NCI-H446 (cell line): ENCODE measurements at places on chromosomes 2 and 18.

DNA sequence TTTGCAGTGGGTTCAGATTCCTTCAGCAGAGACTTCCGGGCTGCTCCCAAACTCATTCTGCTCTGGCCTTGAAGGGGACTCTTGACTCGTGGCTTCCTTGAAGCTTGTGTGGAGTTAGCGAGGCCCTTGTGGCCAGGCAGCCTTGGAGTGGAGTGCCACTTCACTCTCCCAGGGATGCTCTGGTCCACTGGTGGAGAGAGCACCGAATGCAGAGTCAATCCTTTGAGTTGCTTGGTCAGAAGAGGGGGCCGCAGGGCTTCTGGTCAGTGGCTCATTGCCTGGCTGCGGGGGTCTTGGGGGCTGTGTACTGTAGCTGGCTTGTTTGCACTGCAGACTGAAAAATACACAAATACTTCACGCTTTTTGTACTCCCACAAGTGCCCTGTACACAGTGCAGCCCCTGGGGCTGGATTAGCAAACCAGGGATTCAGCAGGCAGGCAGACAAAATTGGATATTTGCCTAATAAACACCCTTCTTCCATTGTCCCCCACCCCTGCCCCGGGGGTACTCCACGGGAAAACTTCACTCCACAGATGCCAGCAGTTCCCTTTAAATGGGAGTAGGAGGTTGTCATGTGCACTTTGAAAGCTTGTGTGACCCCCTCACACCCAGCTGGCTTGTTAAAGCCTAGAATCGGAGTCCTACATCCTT, 3.2 kb downstream of the GLI2 start:
- no peak for DNase-seq

- DNase-seq = no peak
These were observed 297.6 kb upstream of the SKOR2 start for GRCh38 chr18:47549021-47549540.

GRCh38 chr2:85237849-85238565, 89.8 kb downstream of the TGOLN2 start:
- DNase-seq = no peak

- no peak for DNase-seq
These were observed 16.2 kb downstream of the ATOH8 start for GRCh38 chr2:85769983-85770362.

DNA sequence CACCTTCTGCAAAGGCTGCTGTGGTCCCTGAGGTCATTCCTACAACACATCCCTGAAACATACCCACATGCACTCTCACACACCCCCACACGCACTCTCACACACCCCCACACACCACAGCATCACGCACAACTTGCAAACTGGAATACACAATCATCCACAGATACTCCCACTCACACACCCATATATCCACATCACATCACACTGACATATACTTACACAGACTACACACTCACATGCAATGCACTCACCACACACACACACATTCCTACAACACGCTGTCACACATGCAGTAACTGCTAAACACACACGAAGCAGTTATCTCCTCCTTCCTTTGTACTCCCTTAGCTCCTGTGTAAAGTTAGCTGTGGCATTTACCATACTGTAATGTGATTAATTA, 57.1 kb upstream of the PKDCC start:
- DNase-seq = no peak

- DNase-seq = no peak
These were observed 113.4 kb downstream of the AP1S3 start for GRCh38 chr2:223723954-223724411.

DNA sequence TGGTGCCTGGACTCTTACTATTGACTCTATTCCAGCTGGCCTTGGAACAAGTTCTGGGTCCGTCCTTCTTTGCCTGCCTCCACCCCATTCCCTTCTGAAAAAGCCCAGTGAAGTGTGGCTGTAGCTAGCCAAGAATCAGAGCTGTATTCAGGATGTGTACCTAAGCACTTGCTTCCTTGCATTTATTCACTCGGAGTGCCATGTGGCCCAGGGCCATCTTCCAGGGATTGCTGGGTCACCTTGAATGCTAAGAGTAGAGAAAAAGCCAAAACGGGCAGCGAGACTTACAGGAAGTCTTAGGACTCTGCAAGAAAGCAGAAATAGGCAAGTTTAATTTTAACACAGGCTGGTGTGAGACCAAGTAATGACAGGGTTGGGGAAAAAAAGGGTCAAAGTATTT, 4.1 kb downstream of the ITGA6 start:
- no peak for DNase-seq

- no peak for DNase-seq
These were observed 51.0 kb upstream of the TTC39C start for GRCh38 chr18:23963443-23964165.

GRCh38 chr18:45557779-45558178, 57.5 kb upstream of the SLC14A2 start:
- no peak for DNase-seq

- no peak for DNase-seq
These were observed 29.8 kb upstream of the MYO3B start for GRCh38 chr2:170148161-170148560.

DNA sequence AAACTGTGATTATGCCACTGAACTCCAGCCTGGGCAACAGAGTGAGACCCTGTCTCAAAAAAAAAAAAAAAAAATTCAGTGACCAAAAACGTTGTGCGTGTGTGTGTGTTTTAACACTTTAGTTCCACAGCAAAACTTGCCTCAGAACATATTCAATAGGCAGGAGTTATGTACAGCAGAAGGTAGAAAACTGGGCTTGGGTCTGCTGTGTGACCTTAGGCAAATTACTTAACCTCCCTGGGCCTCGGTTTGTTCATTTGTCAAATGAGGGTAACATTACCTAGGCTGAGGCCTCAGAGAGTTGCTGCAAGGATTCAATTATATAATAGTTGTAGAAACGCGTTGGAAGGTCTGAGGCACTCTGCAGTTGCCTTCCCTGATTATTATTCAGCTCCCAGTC, 10.3 kb upstream of the SCG2 start:
- DNase-seq = no peak

- DNase-seq = no peak
These were observed 174.7 kb downstream of the MC4R start for GRCh38 chr18:60197671-60198462.

DNA sequence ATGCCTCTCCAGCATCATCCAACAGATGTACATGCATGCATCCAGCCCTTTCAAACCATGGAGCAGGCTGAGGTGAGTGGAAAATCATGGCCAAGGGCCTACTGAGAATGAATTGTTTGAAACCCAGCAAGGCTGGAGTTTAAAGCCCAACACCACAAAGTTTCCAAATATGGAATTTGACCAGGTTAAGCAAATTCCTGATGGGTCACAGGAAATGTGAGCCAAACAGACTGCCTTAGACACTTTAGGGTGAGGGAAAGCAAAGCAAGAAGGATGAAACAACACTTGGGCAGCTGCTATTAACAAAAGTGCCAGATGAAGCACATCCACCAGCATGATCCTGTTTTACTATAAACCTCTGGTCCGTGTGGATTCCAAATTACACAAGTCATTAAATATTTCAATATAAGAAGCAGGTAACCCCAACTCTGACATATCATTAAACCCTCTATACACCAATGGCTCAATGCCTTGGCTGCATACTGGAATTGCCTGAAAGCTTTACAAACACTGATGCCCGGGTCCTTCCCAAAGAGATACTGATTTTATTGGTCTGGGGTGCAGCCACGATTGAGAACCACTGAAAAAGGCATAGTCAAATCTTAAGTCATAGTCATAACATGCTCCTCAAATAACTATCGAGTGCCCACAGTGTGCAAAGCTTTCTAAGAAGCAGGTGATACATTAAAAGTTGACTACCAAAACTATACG, 9.1 kb downstream of the KLF7 start:
- no peak for DNase-seq

DNA sequence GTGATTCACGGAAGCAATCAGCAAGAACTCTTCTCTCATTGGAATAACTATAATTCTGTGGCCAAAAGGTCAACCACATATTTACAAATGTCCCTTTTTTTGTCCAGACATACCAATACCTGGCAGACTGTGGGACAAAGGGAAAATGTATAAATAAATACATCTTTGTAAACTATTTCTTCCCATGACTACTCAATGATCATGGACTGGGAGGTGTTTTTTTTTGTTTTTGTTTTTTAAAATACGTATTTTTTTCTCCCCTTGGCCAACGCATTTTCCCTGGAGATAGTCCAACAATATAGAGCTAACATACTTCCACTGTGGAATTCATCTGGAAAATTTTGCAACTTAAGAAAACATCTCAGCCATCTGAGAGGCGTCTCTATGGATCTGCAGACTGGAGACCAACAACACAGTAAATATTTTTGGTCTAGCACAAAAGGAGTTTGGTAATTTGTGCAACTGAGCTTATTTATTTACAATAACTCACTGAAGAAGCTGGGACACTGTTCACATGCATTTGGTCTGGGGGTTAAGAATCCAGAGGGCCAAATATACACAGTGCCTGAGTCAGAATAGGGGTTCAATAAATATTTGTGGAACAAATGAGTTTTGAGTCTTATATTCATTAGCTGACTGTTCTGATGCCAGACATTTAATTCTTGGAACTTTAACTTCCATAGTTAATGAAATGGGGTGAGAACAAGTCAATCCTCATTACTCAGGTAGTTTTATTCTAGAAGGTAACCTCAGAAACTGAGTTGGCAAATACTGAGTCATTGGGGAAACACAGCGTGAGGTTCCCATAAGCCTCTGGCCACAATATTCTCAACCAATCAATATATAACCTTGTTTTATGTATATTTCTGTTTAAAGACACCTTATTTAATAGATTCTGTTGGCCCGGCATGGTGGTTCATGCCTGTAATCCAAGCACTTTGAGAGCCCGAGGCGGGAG, 36.2 kb downstream of the CCBE1 start:
- DNase-seq = no peak

- DNase-seq = no peak
These were observed 46.7 kb downstream of the NDUFA10 start for GRCh38 chr2:239978411-239978810.

DNA sequence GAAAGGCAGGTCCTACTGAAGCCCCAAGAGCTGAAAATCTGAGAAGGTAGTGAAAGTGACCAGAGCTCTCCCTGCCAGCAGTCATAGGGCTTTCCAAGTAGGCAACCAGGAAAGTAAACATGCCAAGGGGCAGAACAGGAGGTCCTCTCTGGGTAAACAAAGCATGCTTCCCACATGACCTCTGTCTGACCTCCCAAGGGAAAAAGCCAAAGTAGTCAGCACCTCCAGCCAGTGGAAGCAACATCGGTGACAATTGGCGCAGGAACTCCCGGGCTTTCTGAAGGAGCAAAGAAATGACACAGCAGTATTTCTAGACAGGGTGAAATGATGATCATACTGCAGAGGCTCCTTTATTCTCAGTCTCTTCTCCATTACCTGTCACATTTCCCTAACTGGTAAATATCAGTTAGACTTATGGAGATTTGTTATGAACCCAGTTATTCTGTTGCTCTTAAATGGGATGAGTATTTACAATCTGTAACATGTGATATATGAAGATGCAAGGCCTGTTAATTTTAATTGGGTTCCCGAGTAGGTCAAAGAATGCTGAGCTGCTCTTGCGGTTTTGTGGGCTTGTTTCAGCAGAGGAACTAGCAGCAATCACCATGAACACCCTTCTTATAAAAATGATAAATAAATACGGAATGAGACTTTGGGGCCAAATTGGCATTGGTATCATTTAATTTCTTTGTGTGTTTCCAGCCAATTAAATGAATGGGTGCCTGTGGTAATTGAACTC, 321.0 kb downstream of the RND3 start:
- no peak for DNase-seq

DNA sequence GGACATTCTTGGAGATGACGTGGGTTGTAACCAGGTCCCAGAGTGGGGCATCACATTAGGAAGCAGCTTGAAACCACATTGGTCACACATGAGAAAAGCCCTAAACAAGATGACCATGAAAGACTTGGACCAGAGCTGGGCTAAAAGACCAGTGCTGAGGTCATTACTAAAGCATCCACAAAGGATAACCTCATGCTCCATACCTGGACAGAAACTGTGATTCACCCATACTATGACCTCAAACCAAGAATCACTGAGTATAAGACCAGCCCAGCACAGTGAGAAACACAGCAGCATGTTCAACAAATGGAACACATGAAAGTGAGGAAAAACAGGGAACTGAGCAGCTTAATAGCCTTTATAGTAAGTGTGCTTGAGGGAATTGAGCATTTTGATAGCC, 635.5 kb upstream of the NETO1 start:
- DNase-seq = no peak

- DNase-seq = no peak
These were observed 50.5 kb downstream of the MAP4K4 start for GRCh38 chr2:101748000-101748399.

GRCh38 chr2:209259767-209260166, 164.1 kb upstream of the MAP2 start:
- no peak for DNase-seq

DNA sequence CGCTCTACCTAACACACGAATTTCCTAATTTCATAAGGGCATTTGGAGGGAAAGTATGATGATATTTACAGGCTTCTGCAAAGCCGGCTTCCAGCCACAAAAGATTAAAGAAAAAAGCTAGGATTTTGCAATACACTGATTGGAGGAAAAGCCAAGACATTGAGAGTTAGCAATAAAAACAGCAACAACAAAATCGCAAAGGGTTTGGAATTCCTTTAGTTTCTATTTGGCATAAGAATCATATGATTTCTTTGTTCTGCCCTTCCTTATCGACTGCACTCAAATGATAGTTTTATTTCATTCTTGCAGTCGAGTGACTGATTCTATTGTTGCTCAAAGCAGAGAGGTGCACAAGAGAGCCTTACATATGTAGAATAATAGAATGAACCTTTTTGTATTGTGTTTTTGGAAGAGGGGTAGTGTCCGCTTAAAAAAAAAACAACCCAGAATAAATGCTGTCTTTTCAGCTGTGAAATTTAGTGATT, 3.9 kb upstream of the ZNF532 start:
- DNase-seq = no peak

DNA sequence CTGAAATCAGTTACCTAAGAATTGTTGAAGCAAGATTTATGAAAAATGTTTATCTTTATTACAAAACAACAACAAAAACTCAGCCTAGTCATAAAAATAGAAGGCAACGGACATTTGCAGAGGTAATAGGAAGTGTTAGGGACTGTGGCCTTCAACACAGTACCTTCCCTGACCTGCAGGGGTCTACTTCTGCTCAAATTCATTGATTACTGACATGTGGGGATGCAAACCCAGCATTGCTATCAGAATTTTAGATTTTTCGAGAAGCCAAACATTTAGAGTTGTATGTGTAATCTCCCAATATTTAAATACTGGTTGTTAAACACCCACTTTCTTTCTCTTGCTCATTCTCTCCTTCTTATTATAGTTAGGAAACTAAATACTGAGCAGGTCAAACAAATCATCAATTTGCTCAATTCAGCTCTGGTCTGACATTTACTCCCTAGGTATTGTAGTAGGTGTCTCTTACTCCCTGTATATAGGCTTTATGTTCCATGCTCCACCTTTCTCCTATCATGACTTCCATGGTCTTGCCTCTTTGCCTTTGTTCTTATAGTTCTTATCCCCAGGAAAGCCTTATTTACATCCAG, 198.5 kb downstream of the UBE2E3 start:
- no peak for DNase-seq
